ENCODE measurements at places on chromosomes 3 and 15.

DNA sequence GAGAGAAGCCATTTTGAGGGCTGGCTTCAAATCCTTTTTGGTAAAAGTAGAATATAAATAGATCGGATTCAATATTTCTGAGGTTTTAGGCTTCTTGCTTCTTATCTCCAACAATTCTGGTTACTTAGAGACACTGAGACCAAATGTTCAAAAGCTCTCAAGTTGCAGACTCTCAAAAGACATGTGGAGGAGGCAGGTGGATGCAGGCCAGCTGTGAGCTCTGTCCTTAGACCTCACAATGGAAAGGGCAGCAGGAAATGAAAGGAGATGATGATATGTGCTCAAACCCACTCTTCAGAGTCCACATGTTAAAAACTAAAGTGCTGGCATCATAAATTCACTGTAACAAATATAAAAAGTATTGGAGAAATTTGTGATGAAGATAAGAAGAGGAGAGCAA, 424.9 kb upstream of the ALCAM start:
- no peak for DNase-seq

DNA sequence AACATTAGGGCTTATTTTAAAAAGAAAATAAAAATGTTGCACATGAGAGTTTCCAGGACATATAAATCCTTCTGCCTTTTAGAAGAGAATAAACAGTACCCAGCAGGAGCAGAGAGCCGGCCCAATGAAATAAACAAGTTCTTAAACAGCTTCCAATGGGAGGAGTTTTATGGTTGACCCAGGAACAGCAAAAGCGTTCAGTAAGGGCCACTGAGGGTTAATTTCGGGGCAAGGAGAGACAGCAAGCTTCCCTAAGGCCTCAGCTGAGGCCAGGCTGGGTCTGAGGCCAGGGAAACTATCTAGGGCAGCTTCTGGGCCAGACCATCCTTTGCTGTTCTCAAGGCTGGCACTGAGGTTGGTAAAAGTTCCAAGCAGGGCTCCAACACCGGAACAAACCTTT, 3.4 kb downstream of the PDZRN3 start:
- DNase-seq = no peak

DNA sequence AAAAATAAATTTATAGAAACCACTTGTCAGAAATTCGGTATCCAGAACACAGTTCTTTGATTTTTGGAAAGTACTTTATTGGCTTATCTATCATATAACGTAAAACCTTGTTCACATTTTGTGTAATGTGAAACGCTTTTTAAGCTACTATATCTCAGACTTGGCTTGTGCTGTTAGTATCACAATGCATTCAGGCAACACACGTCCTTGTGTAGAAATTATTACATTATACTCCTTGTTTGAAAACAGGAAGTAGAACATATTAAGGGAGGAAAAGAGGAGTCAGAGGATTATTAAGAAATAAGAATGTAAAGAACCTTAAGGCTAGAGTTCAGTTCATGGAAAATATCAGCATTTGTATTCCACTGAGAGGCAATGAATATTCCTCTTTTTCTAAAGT, 1.6 kb downstream of the DNAJC13 start:
- no peak for DNase-seq

DNA sequence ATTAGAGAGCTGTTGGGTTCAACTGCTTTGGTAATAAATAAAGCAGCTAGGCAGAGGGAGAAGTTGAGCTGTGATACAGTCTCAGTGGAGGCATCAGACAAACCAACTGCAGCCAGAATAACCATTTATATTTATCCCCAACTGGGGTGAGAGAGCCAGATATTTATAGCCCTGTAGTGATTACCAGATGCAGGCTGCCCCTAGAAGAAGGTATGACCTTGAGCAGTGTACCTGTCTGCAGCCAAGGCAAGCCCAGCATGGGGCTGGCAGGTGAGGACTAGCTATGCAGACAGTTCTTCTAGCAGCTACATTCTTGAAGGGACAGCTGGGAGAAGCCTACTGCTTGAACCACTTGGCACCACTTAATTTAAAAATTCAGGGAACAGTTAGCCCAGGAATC, 144.4 kb upstream of the EPHA3 start:
- no peak for DNase-seq

GRCh38 chr3:118478706-118479276, 555.9 kb downstream of the IGSF11 start:
- DNase-seq = no peak

- no peak for DNase-seq
Measured at GRCh38 chr3:38576526-38577370, 72.7 kb downstream of the SCN5A start.

DNA sequence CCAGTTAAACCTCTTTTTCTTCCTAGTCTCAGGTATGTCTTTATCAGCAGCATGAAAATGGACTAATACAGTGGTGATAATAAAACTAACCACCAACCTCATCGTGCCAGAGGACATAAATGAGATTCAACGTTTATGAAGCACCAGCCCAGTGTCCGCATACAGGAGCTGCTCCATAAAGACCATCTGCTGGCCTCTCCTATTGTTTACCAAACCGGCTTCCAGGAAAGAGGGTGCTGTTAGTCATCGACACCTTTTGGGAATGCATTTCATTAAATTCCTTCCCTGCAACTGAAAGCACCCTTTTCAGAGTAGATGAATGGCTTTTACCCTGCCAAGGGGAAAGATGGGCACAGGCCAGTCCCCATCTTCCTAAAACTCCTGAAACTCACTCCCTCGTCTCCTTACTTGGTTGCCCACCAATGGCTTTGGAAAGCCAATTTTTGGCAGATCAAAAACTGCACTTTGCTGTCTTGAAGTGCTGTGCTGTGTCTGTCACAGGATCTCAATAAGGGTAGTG, 122.1 kb downstream of the AQP9 start:
- DNase-seq = no peak

DNA sequence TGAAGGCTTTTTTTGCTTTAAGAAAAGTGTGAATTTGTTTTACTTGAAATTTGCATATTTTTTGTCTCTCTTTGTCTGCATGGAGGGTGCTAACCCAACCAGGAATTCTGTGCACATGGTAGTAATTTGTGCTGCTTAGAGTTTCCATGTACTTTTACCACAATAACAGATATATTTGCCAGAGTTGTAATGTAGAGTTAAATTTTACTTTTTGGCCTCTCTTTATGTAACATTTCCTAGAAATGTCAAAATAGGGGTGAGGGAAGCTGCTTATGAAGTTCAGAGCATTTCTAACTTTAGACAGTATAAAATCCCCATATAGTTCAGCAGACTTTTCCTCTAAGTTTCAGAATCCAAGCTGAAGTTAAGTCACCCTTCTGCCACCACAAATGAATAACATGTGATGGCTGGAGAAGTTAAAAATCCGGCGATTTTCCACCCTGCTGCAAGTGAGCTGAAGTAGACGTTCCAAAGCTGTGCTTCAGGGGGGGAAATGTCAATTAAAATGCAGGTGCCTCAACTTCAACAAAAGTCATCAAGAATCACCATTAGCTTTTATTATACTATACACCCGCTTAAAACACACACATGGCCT, 385.7 kb upstream of the NR2F2 start:
- DNase-seq = no peak

DNA sequence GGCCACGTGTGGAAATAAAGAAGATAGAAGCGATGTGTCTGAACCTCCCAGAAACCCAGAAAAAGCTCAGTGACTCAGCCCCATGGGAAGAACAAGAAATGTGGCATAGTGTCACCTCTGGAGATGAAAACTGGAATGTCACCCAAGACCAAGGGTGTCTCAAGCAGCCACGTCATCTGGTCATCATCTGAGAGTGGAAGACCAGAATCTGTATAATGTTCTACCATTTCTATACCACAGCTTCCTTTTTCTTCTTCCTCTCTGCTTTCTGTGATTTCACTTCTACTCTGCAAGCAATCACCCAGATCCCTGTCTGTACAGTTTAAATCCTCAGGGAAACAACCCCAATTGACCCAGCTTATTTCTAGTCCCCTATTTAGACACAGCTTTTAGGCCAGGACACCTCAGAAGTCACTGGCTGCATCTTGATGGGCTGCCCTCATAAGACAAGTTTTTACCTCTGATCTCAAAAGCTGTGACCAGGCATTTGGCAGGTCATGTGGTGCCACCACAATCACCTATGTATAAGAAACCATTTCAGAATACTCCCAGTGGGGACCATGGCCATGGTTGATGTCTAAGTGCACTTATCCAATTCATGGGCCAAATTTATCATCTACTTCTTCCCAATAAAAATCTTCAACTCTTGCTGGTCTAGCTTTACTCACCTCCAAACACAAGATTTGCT, 278.5 kb upstream of the UMPS start:
- no peak for DNase-seq

DNA sequence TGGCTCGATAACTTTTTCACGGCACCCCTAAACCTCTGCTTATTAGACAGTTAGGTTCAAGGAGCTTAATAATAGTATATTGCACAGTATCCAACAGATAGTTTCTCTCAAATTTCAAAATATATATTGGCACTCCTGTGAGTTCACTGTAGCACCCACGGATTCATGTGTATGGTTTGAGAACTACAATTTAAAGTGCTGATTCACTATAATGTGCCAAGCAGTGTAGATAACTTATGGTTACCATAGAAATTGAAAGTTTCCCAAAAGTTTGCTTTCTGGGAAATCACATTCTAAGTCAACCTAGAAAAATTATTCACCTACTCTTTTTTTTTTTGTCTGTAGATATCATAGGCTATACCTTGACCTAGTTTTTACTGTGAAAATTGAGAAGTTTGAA, 86.6 kb downstream of the GAP43 start:
- DNase-seq = no peak

DNA sequence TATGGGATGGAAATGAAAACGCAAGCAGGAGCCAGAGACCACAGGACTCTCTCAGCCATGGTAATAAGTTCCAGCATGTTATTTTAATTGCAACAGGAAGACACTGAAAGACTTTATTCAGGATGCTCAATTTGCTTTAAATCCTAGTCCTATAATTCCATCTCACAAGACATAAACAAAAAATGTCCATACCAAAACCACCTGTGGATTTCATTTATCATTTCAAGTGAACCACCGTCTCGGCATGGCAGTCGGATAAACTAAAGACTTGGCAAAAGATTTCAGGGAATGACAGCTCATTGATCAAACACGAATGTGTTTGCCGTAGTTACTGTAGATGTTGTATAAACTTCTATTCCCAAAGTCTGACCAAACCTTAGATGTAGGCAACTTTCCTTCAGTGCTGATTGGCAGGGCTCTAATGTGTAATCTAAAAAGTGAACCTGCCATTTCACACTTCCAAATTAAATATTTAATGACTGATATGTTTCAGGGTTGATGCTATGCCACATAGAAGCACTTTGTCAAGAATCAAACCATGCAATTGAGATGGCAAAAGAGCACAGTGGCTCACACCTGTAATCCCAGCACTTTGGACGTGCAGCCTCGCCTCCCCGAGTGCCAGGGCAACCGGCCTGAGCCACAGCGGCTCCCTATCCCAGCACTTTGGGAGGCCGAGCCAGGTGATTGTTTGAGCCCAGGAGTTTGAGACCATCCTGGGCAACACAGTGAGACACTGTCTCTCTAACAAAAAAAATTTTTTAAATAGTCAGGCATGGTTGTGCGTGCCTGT, 331.7 kb downstream of the MAGI1 start:
- no peak for DNase-seq

DNA sequence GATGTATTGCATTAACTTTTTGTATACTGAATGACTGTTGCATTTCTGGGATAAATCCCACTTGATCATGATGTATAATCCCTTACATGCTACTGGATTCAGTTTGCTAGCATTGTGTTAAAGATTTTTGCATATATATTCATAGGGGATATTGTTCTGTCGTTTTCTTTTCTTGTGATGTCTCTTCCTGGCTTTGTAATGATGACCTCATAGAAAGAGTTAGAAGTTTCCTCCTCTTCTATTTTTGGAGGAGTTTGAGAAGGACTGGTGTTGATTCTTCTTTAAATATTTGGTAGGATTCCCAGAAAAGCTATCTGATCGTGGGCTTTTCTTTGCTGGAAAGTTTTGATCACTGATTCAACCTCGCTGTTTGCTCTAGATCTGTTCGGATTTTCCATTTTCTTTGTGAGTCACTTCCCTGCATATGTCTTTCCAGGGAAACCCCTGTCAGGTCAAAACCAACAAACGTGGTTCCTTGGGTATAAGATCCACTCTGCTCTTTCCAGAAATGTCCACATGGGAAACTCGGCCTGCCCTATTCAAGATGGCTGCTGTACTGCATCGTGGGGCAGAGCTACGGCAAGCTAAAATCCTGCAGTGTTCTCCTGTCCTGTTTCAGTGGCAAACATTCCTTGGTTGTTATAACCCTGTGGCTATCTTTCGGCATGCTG, 120.4 kb downstream of the GABRG3 start:
- DNase-seq = no peak

DNA sequence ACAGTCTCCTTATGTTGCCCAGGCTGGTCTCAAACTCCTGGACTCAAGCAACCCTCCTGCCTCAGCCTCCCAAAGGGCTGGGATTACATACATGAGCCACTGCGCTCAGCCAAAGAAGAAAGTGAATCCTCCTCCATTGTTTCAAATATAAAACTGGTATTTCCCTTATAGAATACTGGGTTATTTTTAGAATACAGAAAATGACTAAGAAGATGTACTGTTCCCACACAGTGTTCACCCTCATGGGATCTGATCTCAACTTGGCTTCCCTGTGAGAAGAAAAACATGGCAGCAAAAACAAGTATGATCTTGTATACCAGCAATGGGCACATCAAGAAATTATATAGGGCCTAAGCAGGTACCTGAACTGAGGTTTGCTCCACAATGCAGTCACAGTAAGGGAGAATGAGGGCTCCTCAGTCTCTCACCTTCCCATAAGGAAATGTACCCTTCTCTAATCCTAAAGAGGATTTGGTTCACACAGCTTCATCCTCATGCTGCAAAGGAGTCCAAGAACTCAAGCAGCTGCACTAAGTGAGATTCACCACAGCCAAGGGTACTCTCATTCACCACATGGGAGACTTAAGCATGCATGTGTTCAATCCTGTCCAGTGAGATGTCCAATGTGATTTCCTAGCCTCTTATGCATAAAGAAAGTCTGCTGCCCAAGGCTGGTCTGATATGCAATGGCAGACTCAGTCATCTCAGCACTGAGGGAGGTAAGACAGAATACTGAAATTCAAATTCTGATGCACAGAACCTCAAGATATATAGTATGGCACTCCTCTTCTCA, 25.8 kb downstream of the USP4 start:
- no peak for DNase-seq

- DNase-seq = no peak
Measured at GRCh38 chr3:69490235-69490634, 104.3 kb upstream of the FRMD4B start.

- DNase-seq = no peak
Measured at GRCh38 chr3:58246148-58247047, 8.8 kb downstream of the ABHD6 start.

GRCh38 chr15:52683580-52683979, 4.4 kb upstream of the ATOSA start:
- DNase-seq = no peak

Measured in T-helper 17 cell (primary cell).